ENCODE measurements at places on chromosomes 16 and 17.

DNA sequence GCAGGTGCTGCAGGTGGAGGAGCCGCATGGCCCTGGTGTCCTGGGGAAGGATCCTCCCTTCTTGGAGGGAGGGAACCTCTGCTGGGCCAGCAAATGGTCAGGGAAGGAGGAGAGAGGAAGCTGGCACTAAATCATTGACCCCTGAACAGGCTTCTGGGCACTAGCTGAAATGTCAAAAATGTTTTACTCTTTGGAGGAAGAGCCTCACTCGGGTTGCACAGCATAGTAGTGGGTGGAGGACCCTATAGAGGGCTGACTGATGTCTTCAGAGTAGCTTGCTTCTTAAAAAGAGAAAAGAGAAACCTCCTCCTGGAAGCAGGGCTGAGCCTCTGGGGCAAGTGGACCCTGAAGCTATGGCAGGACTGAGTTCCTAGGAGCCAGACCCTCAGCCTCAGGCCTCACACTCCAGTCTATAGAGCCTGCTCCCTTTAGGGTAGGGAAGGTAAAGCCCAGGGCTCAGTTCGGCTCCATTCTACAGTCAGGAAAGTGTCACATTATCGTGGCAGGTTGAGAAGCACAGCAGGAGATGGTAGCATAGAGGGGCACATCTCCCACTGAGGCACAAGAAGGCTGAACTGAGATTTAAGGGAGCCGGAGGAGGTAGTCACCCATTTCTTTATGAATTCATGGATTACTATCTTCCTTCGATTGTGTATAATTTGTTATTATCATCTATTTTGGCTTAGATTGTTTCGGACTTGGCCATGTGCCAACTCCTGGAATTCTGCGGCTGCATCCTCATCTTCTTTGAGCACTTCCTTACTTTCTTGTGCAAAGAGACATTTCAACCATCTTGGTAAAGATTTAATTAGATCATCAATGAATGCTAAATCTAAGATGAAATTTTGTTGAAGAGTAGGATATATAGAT, 7.3 kb upstream of the CUEDC1 start:
- DNase-seq, result no peak

DNA sequence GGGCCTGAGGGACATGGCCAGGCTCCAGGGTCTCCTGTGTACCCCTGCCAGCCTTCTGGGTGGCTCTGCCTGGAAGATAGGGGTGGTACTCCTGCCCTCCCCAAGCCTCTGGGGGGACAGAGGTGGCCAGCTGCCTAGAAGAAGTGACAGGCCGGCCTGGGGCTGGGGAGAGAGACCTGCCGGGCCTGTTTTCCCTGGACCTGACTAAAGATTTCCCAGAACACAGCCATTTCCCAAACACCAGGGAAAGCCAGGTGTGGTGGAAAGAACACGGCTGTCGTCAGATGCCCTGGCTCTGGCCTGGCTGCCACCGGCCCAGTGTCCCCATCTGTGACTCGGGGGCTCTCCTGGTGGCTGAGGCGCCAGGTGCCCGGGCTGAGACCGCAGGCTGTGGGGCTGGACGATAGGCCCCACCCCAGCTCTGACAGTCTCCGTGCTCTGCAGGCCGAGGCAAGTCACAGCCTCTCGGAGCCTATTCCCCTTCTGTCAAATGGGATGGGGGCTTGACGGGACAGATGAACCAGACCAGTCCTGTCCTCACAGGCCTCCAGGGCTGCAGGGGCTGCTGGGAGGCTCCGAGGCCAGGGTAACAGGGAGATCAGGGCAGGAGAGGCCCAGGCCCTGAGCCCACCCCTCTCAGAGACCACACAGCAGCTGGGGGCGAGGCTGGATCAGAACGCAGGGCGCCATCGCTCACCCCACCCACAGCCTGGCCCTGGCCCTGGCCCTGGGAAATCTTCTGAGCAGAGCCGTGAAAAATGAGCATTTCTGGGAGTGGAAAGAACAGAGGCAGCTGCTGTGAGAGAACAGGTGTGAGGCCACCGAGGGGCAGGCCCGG, 33.1 kb downstream of the CTU2 start:
- DNase-seq, result no peak

DNA sequence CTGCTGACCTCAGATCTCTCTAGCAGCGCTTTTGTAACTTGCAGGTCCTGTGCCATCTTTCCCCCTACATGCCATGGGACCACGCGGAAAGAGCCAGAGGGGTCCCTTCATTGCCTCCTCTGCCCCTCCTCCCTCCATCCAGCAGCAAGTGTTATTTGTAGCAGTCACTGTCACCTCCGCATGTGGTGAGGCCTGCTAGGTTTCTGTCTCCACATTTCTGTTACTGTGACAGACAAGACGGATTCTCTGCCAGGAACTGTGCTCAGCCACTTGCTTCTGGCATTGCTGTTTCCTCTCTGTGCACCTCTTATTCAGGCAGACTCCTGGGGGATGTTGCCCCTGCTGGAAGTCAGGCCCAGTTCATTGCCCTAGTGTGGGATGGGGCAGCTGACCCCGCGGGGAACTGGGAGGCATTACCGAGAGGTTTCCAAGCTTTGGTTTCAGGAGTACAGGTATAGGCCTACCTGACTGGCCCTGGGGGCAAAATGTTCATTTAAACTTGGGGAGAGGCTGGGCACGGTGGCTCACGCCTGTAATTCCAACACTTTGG, 61.2 kb downstream of the RAB11FIP4 start:
- DNase-seq, result no peak

- peak; percentile 93 for DNase-seq
Measured at GRCh38 chr17:42132941-42133340, 10.3 kb downstream of the HSPB9 start.

DNA sequence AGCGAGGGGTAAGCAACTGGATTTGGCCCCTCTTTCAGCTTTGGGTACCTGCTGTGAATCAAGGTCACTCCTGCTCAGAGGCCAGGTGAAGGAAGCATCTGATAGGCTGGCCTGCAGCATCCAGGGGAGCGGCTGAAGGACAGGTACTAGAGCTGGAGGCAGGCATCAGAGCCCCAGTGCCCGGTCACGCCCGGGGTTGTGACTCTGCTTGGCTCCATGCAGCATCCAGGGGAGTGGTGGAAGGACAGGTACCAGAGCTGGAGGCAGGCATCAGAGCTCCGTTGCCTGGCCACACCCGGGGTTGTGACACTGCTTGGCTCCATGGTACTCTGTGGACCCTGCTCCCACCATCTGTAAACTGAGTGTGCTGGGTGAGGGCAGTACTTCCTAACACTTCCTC, 189.7 kb downstream of the XYLT1 start:
- DNase-seq, result no peak

DNA sequence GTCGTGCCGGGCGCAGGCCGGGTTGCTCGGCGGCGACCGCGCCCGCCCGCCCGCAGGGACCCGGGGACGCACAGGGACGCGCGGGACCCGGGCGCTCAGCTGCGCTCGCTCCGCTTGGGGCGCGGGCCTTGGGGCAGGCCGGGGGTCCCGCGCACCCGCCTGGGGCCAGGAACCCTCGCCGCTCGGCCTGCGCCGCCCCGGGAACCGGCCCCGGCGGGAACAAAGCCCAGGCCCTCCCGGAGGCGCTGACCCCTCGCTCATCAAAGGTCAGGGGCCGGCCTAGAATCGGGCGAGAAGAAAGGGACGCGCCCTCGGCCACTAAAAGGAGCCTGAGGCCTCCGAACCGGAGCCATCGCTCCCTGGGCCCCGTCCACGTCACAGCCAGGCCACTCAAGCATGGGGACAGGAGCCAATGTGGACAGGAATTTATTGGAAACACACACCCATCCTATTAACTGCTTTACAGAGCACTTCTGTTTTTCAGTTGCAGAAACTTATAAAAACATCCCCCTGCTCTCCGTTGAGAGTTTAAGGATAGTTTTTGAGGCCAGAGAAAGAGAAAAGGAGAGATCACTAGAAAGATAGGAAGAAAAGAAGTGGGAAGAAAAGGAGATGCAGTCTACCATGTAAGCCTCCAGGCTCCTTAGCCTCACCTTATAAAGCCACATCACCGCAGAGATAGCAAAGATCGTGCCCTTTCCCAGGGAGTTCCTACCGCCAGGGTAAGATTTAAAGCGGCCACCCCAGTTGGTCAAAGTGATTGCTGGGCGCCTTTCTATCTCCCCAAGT, 558 bp upstream of the ZFHX3 start:
- no peak for DNase-seq

- no peak for DNase-seq
Measured at GRCh38 chr17:76569607-76570279, 15.9 kb downstream of the ST6GALNAC2 start.

GRCh38 chr17:61144617-61145564, 254.8 kb upstream of the TBX2 start:
- peak; percentile 14 for DNase-seq

GRCh38 chr16:76614269-76614668, 337.1 kb downstream of the CNTNAP4 start:
- no peak for DNase-seq

DNA sequence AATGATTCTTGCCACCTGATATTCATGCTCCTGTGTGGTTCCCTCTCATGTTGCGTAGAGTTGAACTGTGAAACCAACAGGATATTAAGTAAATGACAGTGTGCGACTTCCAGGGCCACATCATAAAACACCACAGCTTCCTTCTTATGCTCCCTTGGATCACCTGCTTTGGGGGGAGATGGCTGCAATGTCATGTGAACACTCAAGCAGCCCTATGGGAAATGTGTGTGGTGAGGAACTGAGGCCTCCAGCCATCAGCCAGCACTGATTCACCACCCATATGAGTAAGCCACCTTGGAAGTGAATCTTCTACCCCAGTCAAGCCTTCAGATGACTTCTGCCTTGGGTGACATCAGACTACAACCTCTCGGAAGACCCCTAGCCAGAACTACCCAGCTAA, 427.5 kb downstream of the UTP18 start:
- no peak for DNase-seq

GRCh38 chr16:66619534-66620428, 15.3 kb downstream of the CMTM3 start:
- DNase-seq, result peak; percentile 30

DNA sequence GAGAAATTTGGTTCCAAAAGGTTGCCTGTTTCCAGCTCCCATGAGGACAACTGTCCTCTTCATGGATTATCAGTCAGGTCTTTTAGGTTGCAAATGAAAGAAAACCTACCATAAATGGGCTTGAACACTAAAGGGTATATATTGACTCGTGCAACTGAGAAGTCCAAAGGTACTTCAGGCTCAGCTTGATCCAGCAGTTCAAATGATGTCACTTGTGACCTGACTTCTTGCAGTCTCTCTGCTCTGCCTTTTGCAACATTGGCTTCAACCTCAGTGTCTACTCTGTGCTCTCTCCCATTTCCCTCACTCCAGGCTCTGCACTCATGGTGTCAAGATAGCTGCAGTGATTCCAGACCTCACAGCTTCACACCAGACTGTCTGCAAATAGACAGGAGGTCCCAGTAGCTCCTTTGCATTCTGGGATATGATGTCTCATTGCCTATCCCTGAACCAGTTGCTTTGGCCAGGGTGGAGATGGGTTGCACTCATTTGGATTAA, 5.5 kb upstream of the CALB2 start:
- no peak for DNase-seq

DNA sequence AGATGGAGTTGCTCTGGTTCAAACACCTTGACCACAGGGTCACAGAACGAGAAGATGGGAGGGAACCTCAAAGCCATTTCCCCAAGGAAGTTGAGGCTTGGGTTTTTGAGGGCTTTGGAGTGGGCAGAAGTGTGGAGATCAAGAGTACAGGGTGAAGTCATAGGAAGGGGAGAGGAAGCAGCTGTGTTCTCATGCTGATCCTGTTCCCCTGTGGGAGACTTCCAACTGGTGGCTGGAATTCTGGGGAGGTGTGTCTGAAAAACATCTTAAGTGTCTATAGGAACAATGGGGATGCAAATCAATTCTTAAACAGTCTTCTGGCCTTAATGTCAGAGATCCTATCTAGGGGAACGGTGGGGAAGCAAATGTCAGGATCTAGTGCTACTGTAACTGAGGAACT, 38.8 kb upstream of the HSBP1 start:
- peak; percentile 50 for DNase-seq

GRCh38 chr16:73176577-73177013, 128.7 kb upstream of the ZFHX3 start:
- DNase-seq, result peak; percentile 41

DNA sequence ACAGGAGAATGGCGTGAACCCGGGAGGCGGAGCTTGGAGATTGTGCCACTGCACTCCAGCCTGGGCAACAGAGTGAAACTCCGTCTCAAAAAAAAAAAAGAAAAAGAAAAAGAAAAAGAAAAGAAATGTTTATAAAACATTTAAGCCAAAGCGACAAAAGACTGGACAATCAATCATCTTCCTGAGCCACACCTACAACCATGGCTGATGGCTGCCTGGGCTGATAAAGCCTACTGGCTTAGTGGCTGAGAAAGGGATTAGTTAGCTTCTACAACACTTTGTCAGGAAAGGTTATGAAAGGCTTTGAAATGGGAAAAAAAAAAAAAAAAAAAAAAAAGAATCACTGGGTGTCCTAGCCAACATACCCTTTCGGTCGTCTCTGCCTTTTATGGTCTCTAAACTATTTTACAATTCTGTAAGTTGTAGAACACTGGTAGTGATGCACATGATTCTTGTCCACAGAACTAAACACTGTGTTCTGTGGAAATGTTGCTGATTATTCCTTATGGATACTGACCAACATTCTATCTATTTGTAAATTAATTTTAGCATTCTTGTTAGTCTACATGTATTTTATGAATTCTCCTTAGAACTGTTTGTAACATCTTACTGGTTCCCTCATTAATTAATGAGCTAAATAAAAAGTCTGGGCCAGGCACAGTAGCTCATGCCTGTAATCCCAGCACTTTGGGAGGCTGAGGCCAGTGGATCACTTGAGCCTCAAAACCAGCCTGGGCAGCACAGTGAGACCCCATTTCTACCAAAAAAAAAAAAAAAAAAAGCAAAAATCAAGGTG, 45.5 kb downstream of the ZZEF1 start:
- DNase-seq, result no peak

- DNase-seq, result no peak
Measured at GRCh38 chr17:42106009-42106408, 6.5 kb downstream of the DHX58 start.

DNA sequence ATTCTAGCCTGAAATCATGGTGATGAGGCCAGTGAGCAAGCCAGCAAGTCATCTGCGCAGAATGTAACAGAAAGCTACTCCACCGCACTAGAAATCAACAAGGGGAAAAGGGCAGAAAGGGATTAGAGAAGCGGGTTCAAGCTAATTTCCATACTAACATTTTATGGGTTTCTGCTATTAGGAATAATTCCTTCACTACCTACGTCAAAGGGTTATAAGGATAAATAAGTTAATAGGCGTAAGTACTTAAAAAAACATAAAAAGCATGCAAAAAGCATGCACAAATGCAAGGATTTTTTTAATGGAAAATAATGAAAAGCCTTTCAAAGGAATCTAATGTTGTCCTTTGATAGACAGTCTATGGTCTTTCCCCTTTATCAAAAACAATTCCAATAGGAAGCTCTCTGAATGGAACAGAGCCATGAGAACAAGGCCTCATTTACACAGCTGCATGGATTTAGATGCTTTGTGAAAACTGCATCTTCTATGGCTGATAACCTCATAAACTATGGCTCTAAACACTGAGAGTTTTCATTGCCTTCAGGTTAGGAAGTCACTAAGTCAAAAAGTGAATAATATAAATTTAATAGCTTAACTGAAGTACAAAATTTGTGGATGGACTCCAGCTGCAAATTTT, 5.6 kb downstream of the EMC8 start:
- no peak for DNase-seq

Data from suppressor macrophage treated with lipopolysaccharide for 1 hour (primary cell).